ENCODE measurements at places on chromosomes 2 and 18. TPM values are rescaled to one million over a fixed set of nuclear protein-coding genes. Genes with fewer than 3 reads are reported as not detected.

GRCh38 chr2:224786848-224787247 lies 70.7 kb upstream of the CCDC195 start:
- no peak for DNase-seq
- H3K27ac ChIP-seq: no peak overlapping the region
- H3K36me3 ChIP-seq: peaks cover 6% of the 10 kb centered on the region

DNA sequence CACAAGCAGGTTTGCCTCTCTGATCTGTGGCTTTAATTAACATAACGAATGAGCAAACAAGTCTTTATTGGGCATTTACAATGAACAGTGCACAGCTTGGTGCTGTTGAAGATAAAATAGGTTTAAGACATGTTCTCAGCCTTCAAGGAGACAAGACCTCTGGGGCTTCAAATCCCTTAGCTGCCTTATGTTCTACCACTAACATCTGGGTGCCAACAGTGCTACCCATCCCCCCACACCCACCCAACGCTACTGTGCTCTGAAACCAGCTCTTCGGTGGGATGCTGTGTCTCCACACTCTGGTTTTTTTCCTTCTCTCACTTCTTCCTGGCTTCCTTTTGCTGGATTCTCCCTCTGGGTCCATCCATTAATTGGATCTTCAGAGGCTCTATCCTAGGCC lies 14.1 kb upstream of the B3GNT2 start:
- H3K4me3 ChIP-seq: no peak overlapping the region
- no peaks in the 10 kb centered on the region for H3K27me3 ChIP-seq
- no peak for DNase-seq

Gene PLGLB2
- 2.2 TPM for total RNA-seq

Gene G6PC2
- not detected for total RNA-seq
